ENCODE measurements at places on chromosomes 5 and 9.

DNA sequence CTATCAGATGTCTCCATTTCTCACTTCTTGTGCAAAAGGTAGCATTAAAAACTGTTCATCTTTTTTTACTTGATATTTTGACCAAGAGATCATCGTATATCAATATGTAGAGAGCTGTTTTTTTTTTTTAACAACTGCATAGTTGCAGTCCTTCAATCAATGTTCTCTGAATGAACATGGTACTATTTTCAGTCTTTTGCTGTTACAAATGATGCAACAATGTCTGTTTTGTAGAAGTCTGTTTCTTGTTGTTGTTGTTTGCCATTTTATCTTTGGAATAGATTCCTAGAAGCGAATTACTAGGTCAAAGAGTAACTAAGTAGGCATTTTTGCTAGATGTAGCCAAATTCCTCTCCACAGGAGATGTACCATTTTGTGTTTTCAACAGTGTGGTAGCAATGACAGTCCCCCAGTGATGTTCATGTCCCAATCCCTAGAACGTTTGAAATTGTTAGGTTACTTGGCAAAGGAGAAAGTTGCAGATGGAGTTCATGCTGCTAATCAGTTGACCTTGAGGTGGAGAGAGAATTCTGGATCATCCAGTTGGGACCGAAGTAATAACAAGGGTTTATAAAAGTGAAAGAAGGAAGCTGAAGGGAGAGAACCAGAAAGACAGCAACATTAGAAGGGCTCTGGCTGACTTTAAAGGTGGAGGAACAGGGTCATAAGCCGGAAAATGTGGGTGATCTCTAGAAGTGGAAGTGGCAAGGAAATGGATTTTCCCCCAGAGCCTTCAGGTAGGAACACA lies 6.3 kb downstream of the MTREX start:
- DNase-seq, result no peak

GRCh38 chr5:173202266-173202875 lies 32.6 kb downstream of the NKX2-5 start:
- DNase-seq, result no peak

- no peak for DNase-seq
Observed at GRCh38 chr9:108074900-108075299, 585.3 kb upstream of the KLF4 start.

DNA sequence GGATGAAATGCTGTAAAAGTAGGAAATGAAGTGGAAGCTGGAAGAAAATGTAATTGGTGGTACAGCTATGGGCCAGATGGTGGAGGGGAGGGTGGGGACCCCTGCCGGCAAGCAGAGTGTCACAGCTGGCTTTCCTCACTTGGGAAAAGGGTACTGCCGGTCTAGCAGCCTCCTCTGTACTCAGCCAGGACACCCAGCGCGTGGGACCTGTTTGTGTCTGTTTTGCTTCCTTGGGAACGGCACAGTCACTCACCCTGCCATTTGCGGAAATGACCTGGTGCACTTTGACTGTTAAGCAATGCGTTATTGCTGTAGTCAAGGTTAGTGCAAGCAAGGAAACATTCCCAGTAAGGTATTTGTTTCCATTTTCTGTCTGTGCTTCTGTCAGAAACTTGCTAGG lies 10.1 kb downstream of the TMEM252 start:
- DNase-seq, result peak; percentile 20

- peak; percentile 82 for DNase-seq
Observed at GRCh38 chr5:172788771-172789686, 18.0 kb upstream of the DUSP1 start.

DNA sequence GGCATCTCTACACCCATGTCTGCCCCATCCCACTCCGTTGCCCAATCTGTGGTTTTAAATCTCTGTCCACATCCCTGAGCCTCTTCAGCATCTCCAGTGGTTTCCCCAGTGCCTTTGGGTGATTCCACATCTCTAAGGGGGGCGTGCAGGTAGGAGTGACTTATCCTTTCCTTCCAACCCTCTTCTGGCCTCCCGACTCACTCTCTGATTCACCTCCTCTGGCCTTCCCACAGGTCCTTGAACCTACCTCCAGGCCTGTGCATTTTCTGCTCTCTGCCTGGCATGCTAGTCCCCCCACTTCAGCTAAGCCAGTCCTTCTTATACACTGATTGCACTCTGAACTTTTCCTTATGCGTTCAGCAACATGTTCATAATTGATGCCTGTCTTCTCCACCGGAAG lies 99.0 kb downstream of the RALGPS1 start:
- no peak for DNase-seq

- DNase-seq, result peak; percentile 49
Observed at GRCh38 chr9:21070171-21070571, 7.6 kb downstream of the IFNB1 start.

DNA sequence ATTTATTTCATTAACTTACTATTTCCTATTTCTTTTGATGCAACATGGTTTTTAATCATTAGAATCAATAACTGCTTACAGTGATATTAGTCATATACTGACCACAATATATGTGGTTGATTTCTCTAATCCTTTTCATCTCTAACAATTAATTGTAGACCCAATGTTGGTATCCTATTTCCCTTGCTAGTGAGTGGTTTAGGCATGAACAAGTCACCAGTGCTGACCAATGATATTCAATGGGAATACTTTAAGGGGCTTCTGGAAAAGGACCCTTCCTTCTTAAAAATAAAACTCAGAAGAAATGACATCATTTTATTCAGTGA lies 672.4 kb upstream of the GRAMD2B start:
- no peak for DNase-seq

GRCh38 chr5:20528471-20528870 lies 540.5 kb upstream of the CDH18 start:
- DNase-seq, result no peak

DNA sequence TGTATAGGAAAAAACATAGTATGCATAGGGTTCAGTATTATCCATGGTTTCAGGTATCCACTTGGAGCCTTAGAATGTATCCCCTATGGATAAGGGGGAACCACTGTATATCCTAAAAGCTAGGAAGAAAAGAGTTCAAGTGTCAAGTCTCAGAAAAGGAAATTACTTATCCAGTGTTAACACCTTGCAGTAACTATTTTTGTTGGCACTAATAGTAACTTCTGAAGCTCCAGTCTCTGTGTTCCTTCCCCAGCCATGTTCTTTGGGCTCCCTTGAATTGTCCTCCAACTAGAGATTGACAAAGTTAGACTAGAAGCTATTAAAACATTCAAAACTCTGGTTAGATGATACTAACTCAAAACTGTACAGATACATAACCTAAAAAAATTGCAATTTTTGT lies 370.8 kb downstream of the NFIB start:
- no peak for DNase-seq
